Progenitor cell of endocrine pancreas (in vitro differentiated cells): ENCODE measurements at places on chromosomes 5 and 9. TPM values are rescaled to one million over a fixed set of nuclear protein-coding genes. Genes with fewer than 3 reads are reported as not detected.
A peak's percentile ranks its signal among the peaks of the same experiment; 100 is the strongest.

The ALDH1A1 gene
- total RNA-seq: 188 and 219 TPM in 2 replicates

DNA sequence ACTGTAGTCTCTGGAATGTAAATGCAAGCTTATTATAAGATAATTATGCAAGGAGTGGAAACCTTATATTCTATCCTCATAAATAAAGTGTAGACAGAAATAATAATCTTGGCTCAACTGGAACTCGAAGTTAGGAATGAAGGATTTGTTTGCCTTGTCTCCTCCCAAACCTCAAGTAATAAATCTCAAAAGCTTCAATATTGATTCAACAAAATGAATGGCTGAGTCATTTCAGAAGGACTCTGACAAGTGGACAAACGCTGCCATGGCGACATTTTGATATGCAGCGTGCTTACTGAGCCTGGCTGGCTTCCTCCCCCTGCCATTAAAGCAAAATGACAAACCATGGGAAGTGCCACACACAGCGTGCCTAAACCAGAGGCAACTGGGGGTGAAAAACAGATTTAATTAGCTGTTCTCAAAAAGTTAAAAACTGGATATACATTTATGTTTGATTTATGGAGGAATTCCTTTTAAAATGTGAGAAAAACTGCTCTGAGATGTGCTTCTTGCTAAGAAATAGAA is 10.5 kb upstream of the ADGRV1 start:
- peak overlapping the region; percentile 17 for H3K4me3 ChIP-seq
- DNase-seq: no peak
- H3K27me3 ChIP-seq: no peaks in the 10 kb centered on the region
- H3K27ac ChIP-seq: peak overlapping the region; percentile 80

The LCN12 gene
- total RNA-seq: 14.7 and 16.2 TPM in 2 replicates

GRCh38 chr9:90333226-90333625 is 309.4 kb downstream of the DIRAS2 start:
- no peak overlapping the region for H3K27ac ChIP-seq
- H3K4me1 ChIP-seq: peaks cover 24% of the 10 kb centered on the region
- no peak for DNase-seq

DNA sequence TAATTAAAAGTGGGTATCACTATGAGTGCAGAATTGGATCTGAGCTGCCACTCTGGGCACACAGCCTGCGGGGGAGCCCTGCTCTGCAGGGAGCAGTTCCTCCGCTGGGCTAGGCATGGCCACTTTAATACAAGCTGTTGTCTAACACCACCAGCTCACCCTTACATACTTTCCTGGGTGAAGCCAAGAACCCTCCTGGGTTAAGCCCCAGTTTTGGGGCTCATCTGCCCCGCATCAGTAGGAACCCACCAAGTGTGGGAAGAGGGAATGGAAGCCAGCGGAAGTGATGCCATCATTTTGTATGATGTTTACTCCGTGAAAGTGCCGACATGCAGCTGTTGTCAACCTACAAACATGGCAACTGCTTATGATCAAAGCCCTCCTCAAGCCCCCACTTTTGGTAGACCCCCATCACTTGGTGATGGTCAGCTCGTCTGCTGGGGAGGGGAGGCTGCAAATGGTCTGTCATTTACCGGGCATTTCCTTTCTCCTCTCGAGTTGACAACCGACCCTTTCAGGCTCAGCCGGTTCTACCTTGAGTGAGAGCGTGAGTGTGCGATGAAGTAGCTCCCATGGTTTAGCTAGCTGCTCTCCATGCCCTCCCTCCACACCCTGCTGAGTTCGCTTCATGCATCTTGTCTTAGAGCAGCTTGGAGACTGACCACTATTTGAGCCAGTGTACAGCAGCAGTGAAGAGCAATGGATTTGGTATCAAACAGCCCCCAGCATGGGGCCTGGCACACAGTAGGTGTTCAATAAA is 95.3 kb upstream of the IER5L start:
- H3K27me3 ChIP-seq: peaks cover 30% of the 10 kb centered on the region
- H3K36me3 ChIP-seq: no peaks in the 10 kb centered on the region
- no peak for DNase-seq

The GARIN3 gene
- not detected in 2 replicates for total RNA-seq

The ATP6V1G1 gene
- 121 and 123 TPM in 2 replicates for total RNA-seq

GRCh38 chr5:56979968-56980367 is 28.0 kb upstream of the MIER3 start:
- H3K4me3 ChIP-seq: no peak overlapping the region
- no peaks in the 10 kb centered on the region for H3K36me3 ChIP-seq

The WDR38 gene
- not detected in 2 replicates for total RNA-seq

GRCh38 chr5:107604990-107605389 is 65.7 kb downstream of the EFNA5 start:
- H3K4me3 ChIP-seq: no peak overlapping the region
- no peak for DNase-seq
- no peak overlapping the region for H3K27ac ChIP-seq

The IGFBPL1 gene
- total RNA-seq: 4.7 and 5.1 TPM in 2 replicates

- H3K4me3 ChIP-seq: no peak overlapping the region
- H3K4me1 ChIP-seq: no peaks in the 10 kb centered on the region
- peaks cover 6% of the 10 kb centered on the region for H3K27me3 ChIP-seq
Observed at GRCh38 chr9:120336021-120336752, 243.8 kb downstream of the CDK5RAP2 start.

DNA sequence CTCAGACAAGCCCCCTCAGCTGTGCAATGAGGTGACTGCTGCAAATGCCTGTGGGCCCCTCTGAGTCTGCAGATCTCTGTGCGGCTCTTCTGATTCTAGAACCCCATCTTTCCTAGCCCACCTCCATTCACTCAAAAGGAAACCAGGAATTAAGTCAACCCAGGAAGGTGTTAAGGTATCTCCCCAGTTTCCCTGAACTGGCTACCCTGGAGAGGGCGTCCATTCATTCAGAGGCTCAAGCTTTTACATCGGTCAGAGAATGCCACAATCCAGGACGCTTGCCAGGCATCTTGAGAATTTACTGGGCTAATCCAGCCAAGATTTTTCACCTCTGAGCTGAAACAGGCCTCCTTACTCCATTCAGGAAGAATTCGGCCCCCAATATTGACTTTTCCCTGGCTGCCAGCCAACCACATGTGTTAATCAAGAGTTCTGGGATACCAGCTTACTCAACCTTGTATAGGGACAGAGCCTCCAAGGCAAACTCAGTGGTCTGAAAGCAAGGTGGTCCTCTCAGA is 889 bp upstream of the ADAMTS12 start:
- no peaks in the 10 kb centered on the region for H3K36me3 ChIP-seq
- DNase-seq: no peak
- peak overlapping the region; percentile 89 for H3K27ac ChIP-seq
- peaks cover 31% of the 10 kb centered on the region for H3K4me1 ChIP-seq
- peaks cover 7% of the 10 kb centered on the region for H3K27me3 ChIP-seq

- no peak overlapping the region for H3K27ac ChIP-seq
- no peak overlapping the region for H3K4me3 ChIP-seq
- no peak for DNase-seq
- H3K4me1 ChIP-seq: peaks cover 61% of the 10 kb centered on the region
- H3K36me3 ChIP-seq: no peaks in the 10 kb centered on the region
Observed at GRCh38 chr9:76613974-76614373, 150.3 kb upstream of the PCA3 start.

DNA sequence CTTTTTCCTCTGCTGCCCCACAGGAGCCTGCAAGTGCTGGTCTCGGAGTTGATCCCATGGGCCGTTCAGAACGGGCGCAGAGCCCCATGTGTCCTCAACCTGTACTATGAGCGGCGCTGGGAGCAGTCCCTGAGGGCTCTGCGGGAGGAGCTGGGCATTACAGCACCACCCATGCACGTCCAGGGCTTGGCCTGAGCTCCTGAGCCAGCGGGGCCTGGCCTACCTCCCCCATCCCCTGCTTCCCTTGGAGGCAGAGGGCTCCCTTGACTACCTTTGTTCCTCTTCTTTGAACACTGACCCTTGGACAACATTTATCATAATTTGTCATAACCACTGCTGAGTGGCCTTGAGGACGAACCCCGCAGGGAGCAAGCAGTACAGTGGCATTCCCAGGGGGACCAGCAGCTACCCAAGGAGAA is 6.9 kb upstream of the SLC27A4 start:
- H3K36me3 ChIP-seq: peaks cover 7% of the 10 kb centered on the region
- H3K4me3 ChIP-seq: no peak overlapping the region
- H3K4me1 ChIP-seq: no peaks in the 10 kb centered on the region
- no peaks in the 10 kb centered on the region for H3K27me3 ChIP-seq
- no peak overlapping the region for H3K27ac ChIP-seq
